Stimulated activated CD8-positive, alpha-beta memory T cell treated with anti-CD3 and anti-CD28 coated beads, Interleukin-15, amount 100 ng/mL, for 4 hours (primary cell): ENCODE measurements at places on chromosomes 13 and 19.
A peak's percentile ranks its signal among the peaks of the same experiment; 100 is the strongest.

- no peak for DNase-seq
Observed at GRCh38 chr13:80348314-80348713, 7.4 kb upstream of the SPRY2 start.

DNA sequence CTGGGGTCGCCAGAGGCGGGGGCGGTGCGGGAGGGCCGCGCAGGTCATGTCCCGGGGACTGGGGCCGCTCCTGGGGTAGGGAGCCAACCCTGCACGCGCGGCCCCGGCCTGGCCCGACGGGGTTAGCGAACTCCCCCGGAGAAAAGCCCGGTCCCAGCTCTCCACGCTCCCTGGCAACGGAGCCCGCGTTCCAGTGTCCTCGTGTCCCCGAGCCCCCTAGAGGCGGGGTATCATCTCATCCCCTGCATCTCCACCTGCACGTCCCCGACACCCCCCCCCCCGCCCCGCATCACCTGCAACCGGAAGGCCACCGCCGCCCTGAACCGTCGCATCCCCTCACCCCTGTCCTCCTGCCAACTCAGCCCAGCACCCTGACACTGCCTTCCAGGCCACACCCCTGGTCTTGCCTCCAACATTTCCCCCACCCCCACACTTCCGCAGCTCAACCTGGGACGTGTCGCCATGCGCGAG, 2.7 kb downstream of the WDR88 start:
- DNase-seq, result peak; percentile 29

- no peak for DNase-seq
Observed at GRCh38 chr19:8501516-8501915, 924 bp downstream of the PRAM1 start.

- no peak for DNase-seq
Observed at GRCh38 chr19:3135961-3136683, at the start of gene GNA15. Gene GNA15 (plus strand): TSS chr19:3136033. CDS start chr19:3136451, 418 bp downstream.

GRCh38 chr13:110027470-110028240, 241.3 kb upstream of the IRS2 start:
- DNase-seq, result no peak

DNA sequence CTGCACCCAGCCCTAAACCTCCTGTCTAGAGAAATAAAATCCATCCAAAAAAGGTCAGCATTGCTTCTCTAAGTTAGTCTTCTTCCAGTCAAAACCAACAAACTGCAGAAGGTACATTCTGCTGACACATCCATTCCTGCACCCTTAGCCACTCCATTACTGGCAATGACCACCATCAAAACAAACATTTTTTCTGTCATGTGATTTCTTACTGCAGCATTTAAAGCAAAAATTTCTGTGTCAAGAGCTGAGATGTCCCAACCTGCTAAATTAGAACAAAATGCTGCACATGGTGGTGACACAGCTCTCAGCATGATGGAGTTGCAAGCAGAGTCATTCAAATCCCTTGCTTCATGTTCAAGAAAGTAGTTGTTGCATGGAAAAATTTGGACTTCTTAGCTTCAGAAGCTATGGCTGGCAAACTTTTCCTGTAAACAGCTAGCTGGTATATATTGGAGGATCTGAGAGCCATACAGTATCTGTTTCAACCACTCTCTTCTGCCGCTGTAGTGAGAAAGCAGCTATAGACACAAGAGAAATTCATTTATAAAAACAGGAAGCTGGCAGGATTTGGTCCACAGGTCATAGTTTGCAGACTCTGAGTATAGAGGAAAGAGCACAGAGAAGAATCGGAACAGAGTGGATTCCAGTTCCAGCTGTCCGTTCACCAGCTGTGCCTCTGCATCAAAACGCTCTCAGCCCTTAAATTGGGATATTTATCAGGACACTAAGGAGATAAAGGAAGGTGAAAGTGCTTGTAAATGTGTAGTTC, 17.4 kb downstream of the RUBCNL start:
- DNase-seq, result no peak

- DNase-seq, result no peak
Observed at GRCh38 chr13:48391257-48391656, 21.7 kb downstream of the LPAR6 start.

- DNase-seq, result no peak
Observed at GRCh38 chr13:35549481-35549880, 73.0 kb upstream of the MAB21L1 start.

GRCh38 chr13:73948848-73949529, 185.2 kb downstream of the KLF12 start:
- no peak for DNase-seq

DNA sequence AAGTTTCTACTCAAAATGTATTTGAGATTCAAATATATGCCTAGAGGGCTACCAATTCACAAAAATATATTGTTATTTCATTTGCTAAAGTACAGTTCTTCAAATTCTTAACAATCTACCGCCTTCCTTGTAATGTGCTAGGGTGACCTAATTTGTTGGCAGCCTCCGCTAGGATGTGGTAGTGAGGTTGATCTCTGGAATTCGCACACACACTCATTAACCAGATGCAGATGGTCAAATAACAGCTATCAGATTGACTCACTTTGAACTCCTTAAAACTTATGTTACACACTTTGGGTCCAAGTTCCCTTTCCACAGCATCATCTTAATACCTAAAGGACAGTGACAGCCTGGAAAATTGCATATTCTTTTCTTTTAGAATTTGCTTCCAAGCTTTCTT, 367.3 kb downstream of the DCT start:
- no peak for DNase-seq

- no peak for DNase-seq
Observed at GRCh38 chr19:17312189-17313113, 3.1 kb downstream of the DDA1 start.

- no peak for DNase-seq
Observed at GRCh38 chr13:33642374-33643065, 175.4 kb upstream of the RFC3 start.

DNA sequence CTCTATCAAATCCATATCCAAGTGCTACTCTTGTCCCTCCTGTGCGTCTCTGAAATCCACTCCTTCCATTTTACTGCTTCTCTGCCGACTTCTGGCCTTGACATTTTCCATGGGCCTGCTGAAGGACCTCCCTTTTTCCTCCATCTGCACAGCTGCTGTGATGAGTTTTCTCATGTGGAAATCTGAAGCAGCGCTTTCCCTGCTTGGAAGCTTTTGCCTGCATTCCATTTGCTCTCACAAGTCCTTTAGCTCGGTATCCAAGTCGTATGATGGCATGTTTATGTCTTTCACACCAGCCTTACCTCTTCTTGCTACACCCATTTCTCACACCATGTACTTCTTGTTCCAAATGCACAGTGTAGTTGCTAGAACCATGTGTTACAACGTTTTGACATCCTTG, 328.2 kb downstream of the GPC5 start:
- no peak for DNase-seq

DNA sequence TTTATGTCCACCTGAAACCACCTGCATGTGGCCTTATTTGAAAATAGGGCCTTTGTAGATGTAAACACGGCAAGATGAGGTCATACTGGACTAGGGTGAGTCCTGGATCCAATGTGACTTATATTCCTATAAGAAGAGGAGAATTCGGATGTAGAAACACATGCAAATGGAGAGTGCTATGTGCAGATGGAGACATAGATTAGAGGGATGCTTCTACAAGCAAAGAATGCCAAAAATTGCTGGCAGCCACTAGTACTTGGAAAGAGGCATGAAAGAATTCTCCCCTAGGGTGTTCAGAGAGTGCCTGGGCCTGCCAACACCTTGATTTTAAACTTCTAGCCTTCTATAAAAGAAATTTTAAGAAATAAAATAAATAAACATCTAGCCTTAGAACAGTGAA, 226.1 kb downstream of the RFC3 start:
- DNase-seq, result no peak
